Globus pallidus (tissue), 1 donor: ENCODE measurements at places on chromosomes 1 and 21.

DNA sequence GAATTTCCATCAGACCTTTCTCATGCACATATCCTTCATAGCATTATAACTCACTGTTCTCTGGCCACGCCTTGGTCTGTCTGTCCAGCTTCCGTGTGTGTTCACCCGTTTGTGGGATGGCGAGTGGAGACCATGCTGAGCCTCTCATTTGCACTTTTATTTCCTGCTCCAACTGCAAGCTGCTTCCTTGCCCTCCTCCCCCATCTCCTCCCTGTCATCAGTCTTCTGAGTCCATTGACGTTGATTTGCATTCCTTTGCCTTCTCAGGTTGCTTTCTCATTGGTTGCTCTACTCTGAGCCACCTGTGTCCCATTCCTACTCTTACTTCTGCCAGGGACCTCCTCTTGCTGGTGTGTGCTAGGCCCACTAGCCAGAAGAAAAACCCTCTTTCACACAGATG lies 146.4 kb downstream of the NOS1AP start:
- DNase-seq = no peak

DNA sequence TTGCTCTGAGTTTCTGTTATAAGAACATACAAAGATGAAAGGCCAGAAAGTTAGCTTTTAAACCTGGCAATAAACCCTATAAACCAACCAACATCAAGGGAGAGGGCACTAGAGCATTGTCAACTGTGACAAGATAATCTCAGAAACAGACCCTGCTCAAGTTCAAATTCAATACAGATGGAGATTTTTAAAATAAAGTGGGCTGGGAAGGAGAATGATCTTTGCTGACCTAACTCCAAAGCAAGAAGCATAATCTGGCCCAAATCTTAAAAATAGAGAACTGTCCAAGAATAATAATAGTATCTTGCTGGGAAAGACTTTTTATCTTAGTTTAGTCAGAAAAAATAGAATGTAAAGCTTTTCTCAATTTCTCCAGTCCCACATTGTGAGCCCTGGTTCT lies 485.5 kb downstream of the DISC1 start:
- no peak for DNase-seq

- DNase-seq = no peak
Observed at GRCh38 chr1:55235722-55236121, 20.6 kb upstream of the USP24 start.

DNA sequence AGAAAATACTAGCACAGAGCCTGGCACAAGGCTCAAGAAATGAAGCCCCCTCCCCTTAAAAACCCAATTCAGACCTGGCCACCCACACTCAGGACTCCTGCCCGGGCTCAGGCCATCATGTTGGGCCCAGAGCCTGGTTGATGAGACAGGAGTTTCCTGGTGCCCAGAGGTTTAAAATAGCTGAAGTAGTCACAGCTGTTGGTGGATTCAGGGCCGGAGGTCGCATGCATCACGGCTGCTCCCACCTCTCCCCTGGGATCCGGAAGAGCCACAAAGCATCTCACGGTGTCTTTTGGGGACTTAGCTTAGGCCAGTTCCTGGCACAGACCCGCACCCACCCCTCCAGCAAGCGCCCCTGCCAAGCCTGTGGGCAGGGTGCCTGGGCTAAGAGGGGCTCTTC lies 2.6 kb upstream of the PADI2 start:
- DNase-seq = no peak

- DNase-seq = no peak
Observed at GRCh38 chr1:175192111-175192629, 406 bp downstream of the KIAA0040 start.

GRCh38 chr1:39139723-39140360 lies 64.7 kb upstream of the MACF1 start:
- DNase-seq = no peak

DNA sequence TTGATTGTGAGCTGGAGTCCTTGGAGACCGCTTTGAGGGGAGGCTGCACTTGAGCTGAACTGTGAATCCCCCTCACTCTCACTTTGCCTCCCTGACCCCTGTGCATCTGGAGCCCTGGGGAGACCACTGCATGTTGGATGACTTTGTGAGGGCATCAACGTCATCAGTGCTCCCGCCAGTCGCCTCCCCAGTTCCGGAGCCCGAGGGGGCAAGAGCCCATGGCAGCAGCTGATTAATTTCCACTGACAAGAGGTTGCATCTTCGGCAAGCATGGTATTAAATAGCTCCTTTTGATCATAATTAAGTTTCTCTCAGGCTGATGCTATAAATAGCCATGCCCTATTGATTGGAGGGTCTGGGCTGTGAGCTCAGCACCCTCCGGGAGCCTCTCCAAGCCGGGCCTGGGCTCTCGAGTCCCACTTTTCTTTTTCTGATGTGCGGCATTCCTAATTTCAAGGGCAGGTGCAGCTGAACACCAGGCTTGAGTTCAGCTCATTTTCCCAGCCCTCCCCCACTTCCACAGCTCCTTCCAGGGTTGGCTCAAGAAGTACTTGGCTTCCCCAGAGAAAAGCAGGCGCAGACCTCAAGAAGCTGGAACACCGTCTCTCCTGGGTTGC lies 33.2 kb downstream of the KCND3 start:
- DNase-seq = peak; percentile 55

DNA sequence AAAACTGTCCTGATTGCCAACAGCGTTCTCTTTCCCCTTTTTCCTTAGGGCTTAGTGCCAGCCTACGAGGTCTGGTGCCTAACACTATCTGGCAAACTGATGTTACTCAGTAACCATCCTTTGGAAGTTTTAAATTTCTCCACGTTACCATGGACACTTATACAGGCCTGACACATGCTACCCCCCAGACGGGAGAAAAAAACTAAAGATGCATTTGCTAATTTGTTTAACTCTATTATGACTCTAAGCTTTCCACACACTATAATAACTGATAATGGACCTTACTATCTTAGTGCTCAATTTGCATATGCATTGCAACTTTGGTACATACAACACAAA lies 36.8 kb downstream of the CLCA1 start:
- DNase-seq = no peak
